ENCODE measurements at places on chromosomes 7 and 10. TPM values are rescaled to one million over a fixed set of nuclear protein-coding genes. Genes with fewer than 3 reads are reported as not detected.

Gene ATG9B
- 0.72 TPM for polyA plus RNA-seq

Gene SLC16A12
- 1.9 TPM for polyA plus RNA-seq

Gene EFCAB10
- polyA plus RNA-seq: 0.93 TPM

Gene FAM25C
- polyA plus RNA-seq: not detected

Gene PRSS1
- polyA plus RNA-seq: not detected

Data from hindlimb muscle (tissue), 1 donor.